ENCODE measurements at places on chromosomes 12 and 14. TPM values are rescaled to one million over a fixed set of nuclear protein-coding genes. Genes with fewer than 3 reads are reported as not detected.

- no peak for DNase-seq
Measured at GRCh38 chr14:74834692-74835392, 41.1 kb downstream of the PROX2 start.

DNA sequence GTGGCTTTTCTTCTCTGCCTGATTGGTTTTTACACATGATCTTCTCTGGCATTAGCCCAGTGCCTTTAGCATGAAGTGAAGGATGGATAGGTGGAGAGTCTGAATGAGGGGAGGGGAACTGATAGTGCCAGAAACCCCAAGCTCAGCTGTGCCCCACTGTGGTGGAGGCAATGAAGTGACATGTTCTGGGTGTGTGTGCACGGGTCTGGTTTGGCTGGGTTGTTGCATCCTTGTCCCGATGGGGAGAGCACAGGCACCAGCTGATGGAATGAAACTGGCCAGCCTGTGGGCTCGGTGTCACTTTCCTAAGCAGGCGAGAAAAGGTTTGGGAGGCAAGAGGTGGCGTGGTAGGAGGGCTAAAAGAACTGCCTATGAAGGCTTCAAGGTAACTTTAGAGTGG is 65.3 kb downstream of the CACNA1C start:
- no peak for DNase-seq

DNA sequence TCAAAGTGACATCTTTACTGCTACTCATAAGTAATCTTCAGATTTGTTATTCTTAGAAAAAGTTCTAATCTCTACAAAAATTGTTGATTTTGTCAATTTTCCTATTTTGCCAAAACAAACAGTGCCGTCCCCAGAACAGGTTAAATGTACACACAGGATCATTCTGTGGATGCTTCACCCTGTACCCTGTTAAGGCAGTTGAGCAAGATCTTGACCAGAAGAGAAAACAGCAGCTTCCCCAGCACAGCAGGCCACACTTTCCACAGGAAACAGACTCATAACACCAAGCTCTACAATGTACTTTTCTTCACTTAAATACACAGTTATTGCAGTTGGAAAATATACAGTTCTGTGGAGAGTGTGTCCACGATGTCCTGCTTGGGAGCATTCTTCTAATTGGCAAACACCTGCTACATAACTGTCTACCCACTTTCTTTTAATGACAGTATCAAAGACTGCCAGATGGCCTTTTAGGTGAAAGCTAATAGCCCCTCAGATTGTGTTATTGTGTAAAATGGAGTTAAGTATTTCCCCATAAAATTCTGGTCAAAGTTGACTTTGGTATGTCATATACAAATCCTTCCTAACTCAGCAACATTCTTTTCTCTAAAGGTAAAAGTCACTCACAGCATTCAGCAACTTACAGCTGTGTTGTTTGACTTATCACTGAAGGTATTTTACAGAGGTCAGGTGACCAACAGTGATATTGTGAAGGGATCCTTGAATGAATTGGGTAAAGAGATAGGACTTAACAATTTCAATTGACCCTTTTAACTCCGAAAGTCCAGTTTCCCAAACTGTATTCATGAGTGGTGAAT is 77.0 kb downstream of the SEC23A start:
- DNase-seq: no peak

- no peak for DNase-seq
Measured at GRCh38 chr12:122102331-122102730, 23.8 kb downstream of the MLXIP start.

GRCh38 chr14:69260861-69261564 is 1.1 kb downstream of the GALNT16 start:
- peak; percentile 79 for DNase-seq

DNA sequence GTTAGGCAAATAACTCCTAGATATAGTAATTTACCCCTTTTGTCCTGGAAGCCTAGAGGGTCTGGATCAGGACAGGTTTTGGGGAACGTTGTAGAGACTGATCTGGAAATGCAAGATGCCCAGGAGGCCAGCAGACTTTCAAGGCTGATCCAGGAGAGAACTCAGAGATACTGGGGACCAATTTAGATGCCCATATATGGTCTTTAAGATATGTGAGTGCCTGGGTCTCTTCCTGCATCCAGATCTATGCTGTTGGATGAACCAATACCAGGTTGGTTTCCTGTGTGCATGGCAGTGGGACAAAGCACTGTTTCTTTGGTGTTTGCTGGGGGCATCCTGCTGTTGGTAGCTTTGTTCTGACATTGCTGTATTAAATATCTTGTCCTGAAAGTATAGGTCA is 5.4 kb downstream of the ERG28 start:
- no peak for DNase-seq

GRCh38 chr12:59158066-59158465 is 237.8 kb upstream of the LRIG3 start:
- peak; percentile 4 for DNase-seq

DNA sequence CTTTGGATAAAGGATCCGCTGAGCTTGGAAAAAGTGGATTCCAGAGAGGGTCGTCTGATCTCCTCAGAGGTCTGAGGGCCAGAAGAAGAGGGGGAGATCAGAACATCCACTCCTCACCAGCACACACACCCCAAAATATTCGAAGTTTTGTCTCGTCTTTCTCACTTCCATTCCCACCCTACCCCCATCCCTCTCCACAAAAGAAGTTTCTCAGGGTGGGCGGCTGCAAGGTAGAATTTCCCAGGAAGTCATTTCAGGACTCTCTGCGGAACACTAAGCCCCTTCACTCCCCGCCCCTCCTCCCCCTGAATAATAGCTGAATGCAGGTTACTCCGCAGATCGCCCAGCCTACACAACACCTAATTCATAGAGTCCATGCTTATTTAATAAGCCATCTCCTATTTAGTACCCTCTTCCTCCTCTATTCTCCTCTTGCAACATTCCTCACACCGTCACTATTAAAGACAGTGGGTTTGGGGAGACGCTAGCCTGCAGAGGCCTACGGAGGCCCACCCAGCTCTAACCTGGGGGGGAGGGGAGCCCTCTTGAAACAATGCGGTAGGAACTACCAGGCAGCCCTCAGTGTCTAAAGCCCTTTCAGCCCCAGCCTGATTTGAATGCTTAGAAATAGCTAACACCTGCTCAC is 649 bp upstream of the SALL2 start:
- DNase-seq: peak; percentile 94

- no peak for DNase-seq
Measured at GRCh38 chr12:99035803-99036202, 390.7 kb downstream of the APAF1 start.

DNA sequence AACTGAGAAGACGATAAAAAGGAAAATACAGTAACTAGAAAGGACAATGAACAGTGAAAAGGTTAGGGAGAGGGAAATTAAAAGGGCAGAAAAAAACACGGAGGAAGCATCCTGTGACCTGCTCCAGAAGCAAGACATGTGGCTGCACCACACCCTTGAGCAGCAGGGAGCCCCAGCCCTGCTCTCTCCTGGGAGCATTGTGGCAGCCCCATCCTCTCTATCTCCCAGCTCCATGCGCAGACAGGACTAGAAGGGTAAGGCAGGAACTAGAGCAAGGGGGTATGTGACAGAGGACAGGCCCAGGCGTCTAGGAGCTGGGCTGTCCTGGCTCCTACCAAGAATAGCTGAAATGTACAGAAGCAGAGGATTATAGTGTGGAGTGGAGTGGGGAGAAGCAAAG is 38.6 kb upstream of the SMUG1 start:
- no peak for DNase-seq

- DNase-seq: no peak
Measured at GRCh38 chr14:38089123-38089522, 118.6 kb upstream of the SSTR1 start.

GRCh38 chr12:65642061-65642661 is 182.1 kb upstream of the HMGA2 start:
- DNase-seq: no peak

GRCh38 chr12:13275241-13276085 is 78.9 kb downstream of the EMP1 start:
- DNase-seq: peak; percentile 33

GRCh38 chr12:133202493-133203343 is 21.4 kb downstream of the ZNF268 start:
- no peak for DNase-seq

DNA sequence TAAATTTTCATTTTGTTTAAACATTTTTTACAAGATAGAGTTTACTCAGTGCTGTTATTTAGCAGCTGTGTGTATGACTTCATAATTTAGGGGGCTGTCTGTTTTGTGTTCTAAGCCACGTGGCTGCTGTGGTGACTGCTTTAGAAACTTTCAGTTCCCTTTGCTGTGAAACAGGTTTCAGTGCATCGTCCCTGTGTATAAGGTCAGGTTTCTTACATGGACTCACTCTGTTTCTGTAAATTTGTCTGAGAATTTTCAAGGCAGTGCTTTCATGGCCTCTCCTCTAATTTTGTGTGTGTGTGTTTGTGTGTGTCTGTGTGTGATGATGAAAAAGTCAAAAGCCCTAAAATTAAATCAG is 32.4 kb downstream of the BICD1 start:
- DNase-seq: peak; percentile 24

- no peak for DNase-seq
Measured at GRCh38 chr14:85222341-85222740, 307.6 kb upstream of the FLRT2 start.

Gene ASIC1
- 5.6 TPM for total RNA-seq

Gene SCARB1
- 7.8 TPM for total RNA-seq

Gene CABP1
- total RNA-seq: 0.47 TPM

Gene TMEM30B
- total RNA-seq: 0.07 TPM

Gene ACSM4
- not detected for total RNA-seq

Gene SMCO3
- total RNA-seq: not detected

Gene RPAP3
- 61.9 TPM for total RNA-seq

Gene DIO2
- 0.03 TPM for total RNA-seq

Gene GPR137C
- 9.3 TPM for total RNA-seq

Gene PA2G4
- total RNA-seq: 168 TPM

Gene TRAFD1
- total RNA-seq: 40.5 TPM

Gene TAS2R20
- total RNA-seq: 6.4 TPM

Gene CLEC7A
- total RNA-seq: not detected
